Right ventricle myocardium superior (tissue), 1 donor: ENCODE measurements at places on chromosomes 1 and 21.

GRCh38 chr21:31260790-31261189 lies 83.3 kb downstream of the TIAM1 start:
- DNase-seq: no peak

DNA sequence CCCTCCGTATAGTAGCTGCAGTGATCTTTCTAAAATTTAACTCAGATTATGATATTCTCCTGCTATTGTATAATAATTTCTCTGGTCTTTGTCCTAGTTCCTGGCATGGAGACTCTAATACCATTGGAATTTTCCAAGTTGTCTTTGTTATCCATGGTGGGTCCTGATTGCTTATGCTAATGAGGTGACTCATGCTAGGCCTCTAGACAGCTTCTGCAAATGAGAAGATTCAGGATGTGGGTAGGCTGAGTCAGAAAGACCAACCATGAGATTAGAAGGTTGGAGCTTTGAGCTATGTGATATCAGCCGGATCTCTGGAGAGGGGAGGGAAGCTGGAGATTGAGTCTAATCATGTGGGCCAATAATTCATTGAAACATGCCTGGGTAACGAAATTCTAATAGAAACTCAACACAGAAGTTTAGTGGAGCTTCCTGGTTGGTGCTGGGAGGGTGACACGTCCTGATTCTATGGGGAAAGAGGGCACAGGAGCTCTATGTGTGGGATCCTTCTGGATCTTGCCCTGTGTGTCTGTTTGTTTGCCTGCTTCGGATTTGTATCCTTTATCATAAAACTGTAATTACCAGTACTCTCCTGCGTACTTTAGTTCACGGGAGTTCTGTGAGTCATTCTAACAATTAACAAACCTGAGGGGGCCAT lies 73.2 kb upstream of the CNIH3 start:
- no peak for DNase-seq

- no peak for DNase-seq
Measured at GRCh38 chr21:32538147-32538792, 47.1 kb downstream of the TCP10L start.

- DNase-seq: peak; percentile 73
Measured at GRCh38 chr21:16588433-16588860, 858.7 kb downstream of the USP25 start.

DNA sequence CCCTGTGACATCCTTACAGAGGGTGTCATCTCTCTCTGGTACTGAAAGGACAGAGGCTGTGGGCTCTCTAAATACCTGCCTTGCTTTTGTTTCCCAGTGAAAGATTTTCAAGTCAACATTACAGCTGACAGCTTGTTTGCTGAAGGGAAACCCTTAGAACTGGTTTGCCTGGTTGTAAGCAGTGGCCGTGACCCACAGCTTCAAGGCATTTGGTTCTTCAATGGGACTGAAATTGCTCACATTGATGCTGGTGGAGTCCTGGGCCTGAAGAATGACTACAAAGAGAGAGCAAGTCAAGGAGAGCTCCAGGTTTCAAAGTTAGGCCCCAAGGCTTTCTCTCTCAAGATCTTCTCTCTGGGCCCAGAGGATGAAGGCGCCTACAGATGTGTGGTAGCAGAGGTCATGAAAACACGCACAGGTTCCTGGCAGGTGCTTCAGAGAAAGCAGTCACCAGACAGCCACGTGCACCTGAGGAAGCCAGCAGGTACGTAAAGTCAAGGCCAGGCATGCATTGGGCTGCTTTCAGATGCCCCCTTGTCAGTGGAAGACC lies 11.8 kb downstream of the CD101 start:
- no peak for DNase-seq

DNA sequence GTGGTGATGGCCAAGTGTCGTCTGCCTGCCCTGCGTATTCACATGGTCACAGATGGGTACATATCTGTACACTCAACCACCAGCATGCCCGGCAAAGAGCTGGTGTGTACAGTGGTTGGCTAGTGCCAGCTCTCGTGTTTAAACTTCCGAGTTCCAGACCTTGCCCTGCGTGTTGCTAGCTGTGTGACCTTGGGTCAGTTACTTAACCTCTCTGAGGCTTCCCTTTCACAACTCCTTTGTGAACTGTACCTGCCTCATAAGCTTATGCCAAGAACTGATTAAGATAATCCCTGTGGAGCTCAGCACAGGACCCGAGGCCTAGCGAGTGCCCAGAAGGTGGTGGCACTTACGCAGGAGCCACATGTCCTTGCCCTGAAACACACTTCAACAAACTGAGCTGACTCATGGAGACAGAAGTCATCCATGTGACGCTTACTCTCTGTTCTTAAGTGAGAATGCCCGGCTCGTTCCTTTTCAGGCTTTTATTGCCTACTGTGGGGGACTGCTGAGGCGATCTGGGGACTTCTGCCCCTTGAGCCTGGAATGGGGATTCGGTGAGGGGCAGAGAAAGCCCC lies 55.4 kb downstream of the ALPL start:
- DNase-seq: peak; percentile 8

DNA sequence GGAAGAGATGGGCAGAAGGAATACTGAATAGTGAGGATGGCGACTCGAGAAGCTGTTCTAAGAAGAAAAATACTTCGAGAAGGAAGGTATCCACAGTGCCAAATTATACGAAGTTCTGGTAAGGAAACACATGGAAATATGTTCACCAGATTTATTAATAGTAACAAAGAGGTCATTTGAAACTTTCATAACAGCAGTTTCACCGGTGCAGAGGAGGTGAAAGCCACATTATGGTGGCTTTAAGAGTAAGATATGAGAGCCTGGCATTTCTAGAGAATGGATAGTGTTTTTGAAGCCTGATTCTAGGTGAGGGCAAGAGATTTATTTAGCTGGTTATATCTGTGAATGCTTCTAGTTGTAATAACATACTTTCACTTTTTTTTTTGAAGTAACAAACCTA lies 56.2 kb downstream of the DPYD start:
- DNase-seq: no peak

GRCh38 chr1:228112167-228112566 lies 3.1 kb upstream of the MRPL55 start:
- DNase-seq: no peak

GRCh38 chr1:175178456-175178855 lies 14.1 kb downstream of the KIAA0040 start:
- no peak for DNase-seq

GRCh38 chr1:37415611-37416244 lies 58.7 kb upstream of the ZC3H12A start:
- DNase-seq: no peak
